Thymus (tissue), 14 donors: ENCODE measurements at places on chromosomes 13 and 19. TPM values are rescaled to one million over a fixed set of nuclear protein-coding genes. Genes with fewer than 3 reads are reported as not detected.

The URAD gene
- total RNA-seq = 0.38 TPM

The ZNF324 gene
- total RNA-seq = 10.9 TPM

The SERPINE3 gene
- 0.05 TPM for total RNA-seq

The CRX gene
- total RNA-seq = under 0.01 TPM

The HIPK4 gene
- total RNA-seq = under 0.01 TPM

The ZNF135 gene
- 7.0 TPM for total RNA-seq

DNA sequence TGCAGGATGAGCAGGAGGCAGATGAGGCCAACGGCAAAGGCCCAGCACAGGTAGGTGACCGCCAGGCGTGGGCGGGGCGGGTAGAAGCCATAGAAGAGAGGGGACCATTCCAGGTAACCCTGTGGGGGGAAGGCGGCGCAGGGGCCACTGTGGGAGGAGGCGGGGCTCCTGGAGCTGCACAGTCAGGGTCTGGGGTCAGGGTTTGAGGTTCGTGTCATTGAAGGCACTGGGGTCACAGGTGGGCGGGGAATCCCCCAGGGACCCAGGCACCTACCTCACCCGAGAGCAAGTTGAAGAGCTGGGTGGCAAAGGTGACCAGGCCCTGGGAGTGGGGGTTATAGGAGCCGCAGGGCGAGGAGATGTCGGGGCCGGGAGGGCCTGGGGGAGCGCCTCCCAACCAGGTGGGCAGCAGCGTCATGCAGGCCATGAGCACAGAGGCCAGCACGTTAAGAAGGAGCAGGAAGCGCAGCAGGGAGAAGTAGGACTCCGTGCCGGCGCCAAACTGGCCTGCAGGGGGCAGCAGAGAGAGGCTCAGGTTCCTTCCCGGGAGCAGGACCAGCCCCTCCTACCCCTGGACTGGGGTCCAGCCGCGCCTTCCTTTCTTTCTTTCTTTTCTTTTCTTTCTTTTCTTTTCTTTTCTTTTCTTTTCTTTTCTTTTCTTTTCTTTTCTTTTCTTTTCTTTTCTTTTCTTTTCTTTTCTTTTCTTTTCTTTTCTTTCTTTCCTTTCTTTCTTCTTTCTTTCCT, 4.6 kb downstream of the TMC4 start:
- no peak overlapping the region for H3K27ac ChIP-seq
- H3K4me3 ChIP-seq = no peak overlapping the region
- H3K4me1 ChIP-seq = peaks cover 3% of the 10 kb centered on the region

DNA sequence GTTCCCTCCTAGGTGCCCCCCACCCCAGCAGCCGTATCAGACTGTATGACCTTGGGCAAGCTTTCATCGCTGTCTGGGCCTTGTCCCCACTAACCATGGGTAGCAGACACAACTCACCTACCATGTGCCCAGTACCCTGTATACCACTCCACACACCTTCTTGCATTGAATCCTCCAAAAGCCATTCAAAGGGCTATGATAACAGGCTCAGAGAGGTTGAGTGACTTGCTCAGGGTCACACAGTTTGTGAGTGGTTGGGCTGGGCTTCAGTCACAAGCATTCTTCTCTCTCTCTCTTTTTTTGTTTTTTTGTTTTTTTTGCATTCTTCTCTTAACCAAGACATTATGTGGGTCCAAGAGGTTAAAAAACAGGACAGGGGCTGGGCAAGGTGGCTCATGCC, 2.6 kb downstream of the RASAL3 start:
- H3K4me1 ChIP-seq = peaks cover 43% of the 10 kb centered on the region
- H3K4me3 ChIP-seq = no peak overlapping the region
- DNase-seq = no peak

DNA sequence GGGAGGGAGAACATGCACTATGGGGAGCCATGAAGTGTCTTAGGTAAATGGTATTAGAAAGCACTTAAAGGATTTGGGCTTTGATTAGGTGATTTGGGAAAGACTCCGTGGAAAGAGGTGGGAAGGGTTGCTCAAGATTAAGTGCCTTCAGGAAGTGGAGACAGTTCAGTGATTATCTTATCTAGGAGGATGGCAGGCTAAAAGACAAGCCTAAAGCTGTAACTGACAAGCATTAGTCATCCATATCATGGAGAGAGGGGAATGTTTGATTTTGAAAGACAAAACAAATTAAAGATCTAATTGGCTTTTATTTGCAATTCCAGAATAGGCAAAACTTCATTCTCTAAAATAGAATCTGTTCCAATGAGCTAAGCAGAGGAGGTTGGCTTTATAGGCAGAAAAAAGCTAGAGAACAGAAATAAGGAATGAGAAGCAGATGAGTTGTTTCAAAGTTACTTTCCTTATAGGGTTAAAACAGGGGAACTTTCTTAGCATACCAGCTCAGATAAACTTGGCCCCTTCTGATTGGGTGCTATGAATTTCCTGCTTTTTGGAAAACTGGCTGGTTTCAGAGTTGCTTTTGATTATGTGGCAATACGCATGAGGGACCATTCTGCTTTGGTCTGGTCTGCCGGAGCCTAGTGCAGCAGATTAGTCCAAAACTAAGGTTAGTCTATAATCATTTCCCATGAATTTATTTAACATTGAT, 1.8 kb upstream of the DIAPH3 start:
- no peaks in the 10 kb centered on the region for H3K36me3 ChIP-seq
- H3K27ac ChIP-seq = no peak overlapping the region
- no peak for DNase-seq
- H3K4me3 ChIP-seq = no peak overlapping the region
- H3K27me3 ChIP-seq = no peaks in the 10 kb centered on the region

DNA sequence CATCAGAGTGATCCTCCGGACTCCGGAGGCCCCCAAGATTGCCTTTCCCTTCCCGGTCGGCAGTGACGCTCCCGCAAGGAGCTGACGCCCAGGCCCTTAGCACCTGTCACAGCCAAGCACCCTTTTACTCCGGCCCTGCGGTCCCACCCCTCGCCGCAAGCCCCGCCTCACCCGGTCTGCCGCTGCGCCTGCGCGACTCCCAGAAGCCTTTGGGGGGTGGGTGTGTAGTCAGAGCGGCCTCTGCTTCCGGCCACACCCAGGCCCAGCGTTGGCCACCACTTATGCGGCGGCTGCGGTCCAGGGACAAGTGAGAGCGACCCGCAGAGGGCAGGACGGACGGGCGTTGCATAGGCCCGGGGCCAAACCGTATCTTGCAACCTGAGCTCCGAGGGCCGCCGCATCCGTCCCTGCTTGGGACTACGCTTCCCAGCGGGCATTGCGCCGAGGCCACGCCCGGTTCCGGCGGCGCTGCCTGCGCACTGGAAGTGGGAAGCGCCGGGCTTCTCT, 441 bp upstream of the ZFP28 start:
- DNase-seq = peak; percentile 61
- no peaks in the 10 kb centered on the region for H3K36me3 ChIP-seq
- H3K4me1 ChIP-seq = peaks cover 16% of the 10 kb centered on the region
- peak overlapping the region; percentile 95 for H3K27ac ChIP-seq
- no peaks in the 10 kb centered on the region for H3K27me3 ChIP-seq

GRCh38 chr13:99103536-99103935, 97.1 kb upstream of the UBAC2 start:
- H3K4me3 ChIP-seq = no peak overlapping the region
- H3K27ac ChIP-seq = no peak overlapping the region
- no peaks in the 10 kb centered on the region for H3K27me3 ChIP-seq
- no peaks in the 10 kb centered on the region for H3K36me3 ChIP-seq

- H3K27me3 ChIP-seq = peaks cover 24% of the 10 kb centered on the region
- H3K36me3 ChIP-seq = no peaks in the 10 kb centered on the region
- no peak overlapping the region for H3K27ac ChIP-seq
These were observed 2.7 kb downstream of the ATP11A start for GRCh38 chr13:112692586-112692985.

DNA sequence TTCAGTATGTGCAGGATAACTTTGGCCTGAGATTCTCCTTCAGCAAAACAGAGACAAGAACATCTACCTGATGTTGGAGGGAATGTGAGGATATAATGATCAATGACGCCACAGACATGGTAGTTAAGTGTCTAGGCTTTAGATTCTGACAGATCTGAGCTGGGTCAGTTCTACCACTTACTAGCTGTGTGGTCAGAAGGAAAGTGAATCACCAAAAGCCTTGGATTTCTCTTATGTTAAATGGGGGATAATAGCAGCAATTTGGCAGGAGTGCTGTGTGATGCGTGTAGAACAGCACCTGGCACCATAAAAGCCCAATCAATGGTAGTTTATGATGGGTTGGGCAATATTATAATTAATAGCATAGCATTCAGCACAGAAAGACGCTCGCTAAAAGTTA, 41.7 kb downstream of the RXFP2 start:
- no peaks in the 10 kb centered on the region for H3K36me3 ChIP-seq
- no peaks in the 10 kb centered on the region for H3K27me3 ChIP-seq
- no peak for DNase-seq
- no peak overlapping the region for H3K4me3 ChIP-seq
- H3K27ac ChIP-seq = no peak overlapping the region

DNA sequence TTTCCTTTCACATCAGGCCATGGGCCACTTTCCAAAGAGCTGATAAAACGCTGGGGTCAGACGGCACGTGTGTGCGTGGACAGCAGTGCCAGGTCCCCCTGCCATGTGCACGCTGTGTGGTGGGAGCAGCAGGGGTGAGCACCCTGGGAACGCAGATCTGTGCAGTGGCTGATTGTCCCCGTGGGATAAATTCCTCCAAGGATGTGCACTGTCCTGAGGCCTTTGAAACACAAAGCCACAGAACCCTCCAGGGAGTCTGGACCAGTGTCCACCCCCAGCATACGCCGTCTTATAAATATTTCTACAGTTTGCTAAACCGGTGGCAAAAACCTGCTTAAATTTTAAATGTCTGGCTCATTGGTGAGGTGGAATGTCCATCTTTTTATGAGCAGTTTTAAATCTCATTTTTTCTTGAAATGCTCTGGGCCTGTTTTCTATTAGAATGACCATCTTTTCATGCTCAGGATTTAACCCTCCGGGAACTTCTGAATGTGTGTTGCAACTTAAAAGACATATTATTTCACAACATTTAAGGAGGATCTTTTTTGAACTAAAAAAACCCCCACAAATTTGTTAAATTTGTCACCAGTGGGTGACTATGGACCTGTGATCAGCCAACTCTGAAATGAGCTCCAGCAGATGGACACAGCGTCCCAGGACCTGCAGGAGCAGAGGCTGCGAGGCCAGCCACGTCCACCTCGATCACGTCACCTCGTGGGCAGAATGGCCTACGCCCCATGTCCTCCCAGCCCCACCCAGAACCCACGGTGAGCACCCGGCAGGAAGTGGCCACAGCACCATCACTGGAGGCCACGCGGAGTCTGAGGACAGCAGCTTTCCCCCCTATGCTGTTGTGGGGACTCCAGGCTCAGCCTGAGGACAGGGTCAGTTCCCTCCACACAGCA, 68.6 kb downstream of the RASA3 start:
- no peak for DNase-seq
- peaks cover 67% of the 10 kb centered on the region for H3K4me1 ChIP-seq
- H3K27me3 ChIP-seq = no peaks in the 10 kb centered on the region

- no peak overlapping the region for H3K4me3 ChIP-seq
- H3K36me3 ChIP-seq = no peaks in the 10 kb centered on the region
- H3K27me3 ChIP-seq = peaks cover 11% of the 10 kb centered on the region
- DNase-seq = no peak
These were observed 8.3 kb upstream of the PNMA8B start for GRCh38 chr19:46503848-46504453.

DNA sequence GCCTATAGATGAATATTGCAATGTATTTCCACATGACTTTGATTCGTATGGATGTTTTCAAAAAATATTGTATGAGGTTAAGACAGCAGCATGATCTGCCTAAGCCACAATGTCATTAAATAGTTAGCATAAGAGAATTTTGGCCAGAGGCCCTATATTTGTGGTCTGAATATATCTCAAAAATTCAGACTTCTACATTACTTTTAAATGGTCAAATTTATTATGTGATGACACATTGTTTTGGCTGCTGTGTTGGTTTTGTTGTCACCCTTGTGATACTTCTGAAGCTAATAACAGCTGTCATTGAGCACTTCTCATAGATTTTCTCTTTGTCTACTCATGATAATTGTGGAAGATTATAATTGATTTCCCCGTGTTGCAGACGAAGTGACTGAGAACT, 288.2 kb downstream of the MYO16 start:
- no peaks in the 10 kb centered on the region for H3K27me3 ChIP-seq
- DNase-seq = no peak
- H3K4me1 ChIP-seq = peaks cover 6% of the 10 kb centered on the region
- H3K27ac ChIP-seq = no peak overlapping the region
- H3K4me3 ChIP-seq = no peak overlapping the region

DNA sequence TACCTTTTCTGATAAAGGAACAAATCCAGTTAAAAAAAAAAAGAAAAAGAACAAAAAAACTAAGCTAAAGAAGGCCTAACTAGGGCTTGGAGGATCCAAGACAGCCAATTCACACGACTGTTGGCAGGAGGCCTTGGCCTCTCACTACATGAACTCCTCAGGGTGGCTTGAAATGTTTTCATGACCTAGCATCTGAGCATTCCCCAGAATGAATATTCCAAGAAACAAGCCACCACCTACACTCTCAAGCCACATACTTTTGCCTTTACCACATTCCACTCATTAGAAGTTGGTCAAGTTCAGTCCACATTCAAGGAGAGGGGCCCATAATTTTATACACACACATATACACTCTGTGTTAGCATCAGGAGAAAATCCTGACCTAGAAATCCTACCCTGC, 97.6 kb upstream of the SIAH3 start:
- no peak overlapping the region for H3K27ac ChIP-seq
- no peaks in the 10 kb centered on the region for H3K27me3 ChIP-seq
- no peak overlapping the region for H3K4me3 ChIP-seq

DNA sequence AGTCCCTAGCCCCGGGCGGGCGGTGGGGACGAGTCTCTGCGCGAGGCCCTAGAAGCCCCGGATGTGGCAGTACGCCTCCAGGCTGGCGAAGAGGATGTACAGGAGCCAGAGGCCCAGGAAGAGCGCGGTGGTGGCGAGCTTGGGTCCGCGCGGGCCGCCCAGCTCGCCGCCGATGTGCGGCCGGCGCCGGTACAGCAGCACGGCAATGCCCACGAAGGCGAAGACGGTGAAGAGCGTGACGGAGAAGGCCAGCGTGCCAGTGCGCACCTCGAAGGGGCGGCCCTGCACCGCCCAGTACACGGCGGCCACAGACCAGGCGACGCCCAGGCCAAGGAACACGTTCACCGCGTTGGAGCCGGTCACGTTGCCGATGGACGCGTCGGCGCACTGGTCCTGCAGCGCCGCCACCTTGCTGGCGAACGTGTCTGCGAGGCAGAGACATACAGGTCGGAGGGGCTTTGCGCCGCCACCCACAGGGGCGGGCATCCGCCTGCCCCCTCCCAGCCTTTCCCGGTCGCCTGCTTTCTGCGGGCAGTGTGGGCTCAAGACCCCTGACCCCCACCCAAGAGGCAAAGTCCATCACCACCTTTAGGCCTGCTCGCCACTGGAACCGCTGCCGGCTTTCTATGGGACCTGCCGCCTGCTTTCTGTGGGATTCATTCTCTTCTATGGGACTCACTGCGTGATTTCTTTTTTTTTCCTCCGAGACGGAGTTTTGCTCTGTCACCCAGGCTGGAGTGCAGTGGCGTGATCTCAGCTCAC, 10.9 kb upstream of the MEIS3 start:
- peaks cover 3% of the 10 kb centered on the region for H3K4me1 ChIP-seq
- H3K27me3 ChIP-seq = peaks cover 35% of the 10 kb centered on the region
- H3K4me3 ChIP-seq = no peak overlapping the region
- no peak for DNase-seq
- no peaks in the 10 kb centered on the region for H3K36me3 ChIP-seq
